ENCODE measurements at places on chromosomes 13 and 19. TPM values are rescaled to one million over a fixed set of nuclear protein-coding genes. Genes with fewer than 3 reads are reported as not detected.
A peak's percentile ranks its signal among the peaks of the same experiment; 100 is the strongest.

DNA sequence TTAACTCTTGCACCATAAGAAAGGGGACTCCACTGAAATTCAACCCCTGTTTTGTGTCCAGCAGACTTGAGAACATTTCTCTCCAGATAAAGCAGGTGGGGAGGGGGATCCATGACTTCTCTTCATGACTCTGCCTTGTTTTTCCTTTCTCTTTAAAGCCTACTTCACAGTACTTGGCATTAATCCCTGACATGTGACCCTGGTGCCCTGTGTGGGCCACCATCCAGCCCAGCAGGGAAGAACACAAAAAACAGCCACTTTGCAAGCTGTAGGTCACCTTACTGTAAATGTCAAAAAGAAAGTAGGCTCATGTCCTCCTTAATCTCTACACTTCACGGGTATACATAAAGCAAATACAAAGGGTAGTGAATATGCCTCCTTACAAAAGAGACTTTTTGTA is 30.3 kb upstream of the TPP2 start:
- DNase-seq, result no peak

GRCh38 chr19:4445963-4446703 is 11.5 kb downstream of the UBXN6 start:
- DNase-seq, result peak; percentile 70

DNA sequence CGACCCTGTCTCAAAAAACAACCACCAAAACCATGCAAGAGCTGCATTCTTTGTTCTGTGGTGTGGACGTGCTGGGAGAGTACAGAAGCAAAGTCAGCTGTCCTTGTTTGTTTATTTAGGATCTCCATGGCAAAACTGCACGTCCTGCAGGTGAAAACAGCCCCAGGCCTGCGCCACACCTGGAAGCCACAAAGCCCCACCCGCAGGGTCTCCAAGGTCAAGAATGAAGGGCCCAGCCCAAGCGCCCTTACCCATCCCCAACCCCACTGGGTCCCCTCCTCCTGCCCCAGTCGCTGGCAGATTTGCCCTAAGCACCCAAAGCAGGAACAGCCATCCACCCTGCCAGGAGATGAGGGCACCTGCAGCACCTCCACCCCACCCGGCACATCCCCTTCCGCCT is 10.5 kb downstream of the MBD3 start:
- DNase-seq, result no peak

Gene PMIS2
- total RNA-seq, result not detected

DNA sequence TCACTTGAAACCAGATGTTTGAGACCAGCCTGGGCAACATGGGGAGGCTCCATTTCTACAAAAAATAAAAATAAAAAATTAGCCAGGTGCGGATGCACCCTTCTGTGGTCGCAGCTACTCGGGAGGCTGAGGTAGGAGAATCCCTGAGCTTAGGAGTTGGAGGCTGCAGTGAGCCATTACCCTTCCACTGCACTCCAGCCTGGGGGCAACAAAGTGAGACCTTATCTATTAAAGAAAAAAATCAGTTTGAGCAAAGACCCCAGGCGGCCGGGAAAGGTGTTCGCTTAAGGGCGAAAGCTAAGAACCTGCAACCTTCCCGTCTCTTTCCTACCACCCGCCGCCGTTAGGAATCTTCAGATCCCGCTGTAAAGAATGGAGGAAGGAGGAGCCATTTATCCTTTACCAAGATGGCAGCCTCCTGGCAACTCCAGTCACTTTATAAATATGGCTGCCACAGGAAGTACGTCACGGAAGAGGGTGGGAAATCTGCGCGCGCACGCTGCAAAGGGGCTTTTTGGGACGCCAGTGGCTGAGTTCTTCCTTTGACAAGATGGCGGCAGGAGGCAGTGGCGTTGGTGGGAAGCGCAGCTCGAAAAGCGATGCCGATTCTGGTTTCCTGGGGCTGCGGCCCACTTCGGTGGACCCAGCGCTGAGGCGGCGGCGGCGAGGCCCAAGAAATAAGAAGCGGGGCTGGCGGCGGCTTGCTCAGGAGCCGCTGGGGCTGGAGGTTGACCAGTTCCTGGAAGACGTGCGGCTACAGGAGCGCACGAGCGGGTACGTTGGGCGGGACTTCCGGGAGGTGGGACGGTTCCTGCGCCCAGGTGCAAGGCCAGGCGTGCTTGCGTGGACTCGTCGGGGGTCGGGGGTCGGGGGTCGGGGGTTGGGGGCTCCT is at the start of gene NOP53:
Gene NOP53 (plus strand): TSS at position 537 of the 892 bp plus-strand sequence. CDS start 14 bp downstream, at position 551.
- peak; percentile 97 for DNase-seq

Gene CAPN12
- total RNA-seq, result 3.0 TPM

Gene RNF17
- not detected for total RNA-seq

Gene B3GNT8
- 5.3 TPM for total RNA-seq

DNA sequence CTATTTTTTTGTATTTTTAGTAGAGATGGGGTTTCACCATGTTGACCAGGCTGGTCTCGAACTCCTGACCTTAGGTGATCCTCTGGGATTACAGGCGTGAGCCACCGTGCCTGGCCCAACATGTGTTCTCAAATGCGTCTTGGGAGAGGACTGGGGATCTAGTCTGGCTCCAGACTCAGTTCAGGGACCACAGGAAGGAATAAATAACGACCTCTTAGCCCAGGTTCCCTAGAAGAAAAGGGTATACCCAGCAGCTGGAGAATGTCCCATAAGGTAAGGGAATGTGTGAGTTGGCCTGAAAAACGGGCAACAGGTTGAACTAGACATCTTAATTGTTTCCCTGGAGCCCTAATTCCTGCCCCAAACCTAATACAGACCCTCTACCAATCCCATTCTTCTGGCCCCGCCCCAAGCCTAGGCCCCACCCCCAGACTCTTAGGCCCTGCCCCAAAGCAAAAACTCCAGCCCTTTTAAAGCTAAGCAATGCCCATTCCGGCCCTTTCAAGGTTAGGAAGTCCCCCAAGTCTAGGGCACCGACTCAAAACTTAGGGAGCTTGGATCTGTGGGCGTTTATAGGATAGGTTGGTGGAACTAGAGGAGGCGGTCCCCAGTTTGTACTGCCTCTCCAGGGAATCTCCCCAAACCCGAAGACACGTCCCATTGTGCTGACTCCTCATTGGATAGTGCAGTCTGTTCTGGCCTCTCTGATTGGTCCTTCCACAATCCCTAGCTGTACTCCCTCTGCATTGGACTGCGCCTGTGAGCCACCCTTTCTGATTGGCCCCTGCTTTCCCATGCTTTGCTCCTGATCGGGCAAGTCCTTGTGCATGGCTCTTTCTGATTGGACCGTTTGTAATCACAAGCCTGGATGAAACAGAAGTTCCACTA is 5.4 kb upstream of the LRFN1 start:
- peak; percentile 69 for DNase-seq

- no peak for DNase-seq
Observed at GRCh38 chr19:1717970-1718264, 35.4 kb upstream of the ONECUT3 start.

- DNase-seq, result no peak
Observed at GRCh38 chr13:99003186-99003585, 25.3 kb upstream of the DOCK9 start.

- DNase-seq, result peak; percentile 100
Observed at GRCh38 chr19:47471733-47472457, at the start of gene SLC8A2. TSS of gene SLC8A2 (minus strand) at chr19:47471893. CDS start at chr19:47466403, 5,490 bp downstream.

DNA sequence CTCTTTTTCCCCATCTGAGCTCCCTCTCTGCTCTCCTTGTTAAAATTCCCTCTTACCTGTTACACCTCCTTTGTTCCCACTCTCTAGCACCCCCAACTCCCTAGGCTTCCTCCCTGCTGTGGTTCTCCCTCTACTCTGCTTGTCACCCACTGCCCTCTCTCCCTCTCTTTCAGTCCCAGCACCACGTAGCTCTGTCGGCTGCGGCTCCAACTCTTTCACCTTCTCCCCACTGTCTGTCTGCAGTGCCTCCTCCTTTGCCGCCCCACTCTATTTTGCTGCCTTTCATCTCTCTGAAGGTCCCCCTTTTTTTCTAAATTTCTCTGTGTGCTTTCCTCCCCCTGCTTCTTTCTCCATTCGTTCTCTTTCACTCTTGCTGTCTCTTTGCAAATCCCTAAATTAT is 1.1 kb downstream of the ZNF836 start:
- peak; percentile 14 for DNase-seq

- no peak for DNase-seq
Observed at GRCh38 chr19:31304831-31305312, 44.4 kb downstream of the TSHZ3 start.

Gene IGSF23
- not detected for total RNA-seq

DNA sequence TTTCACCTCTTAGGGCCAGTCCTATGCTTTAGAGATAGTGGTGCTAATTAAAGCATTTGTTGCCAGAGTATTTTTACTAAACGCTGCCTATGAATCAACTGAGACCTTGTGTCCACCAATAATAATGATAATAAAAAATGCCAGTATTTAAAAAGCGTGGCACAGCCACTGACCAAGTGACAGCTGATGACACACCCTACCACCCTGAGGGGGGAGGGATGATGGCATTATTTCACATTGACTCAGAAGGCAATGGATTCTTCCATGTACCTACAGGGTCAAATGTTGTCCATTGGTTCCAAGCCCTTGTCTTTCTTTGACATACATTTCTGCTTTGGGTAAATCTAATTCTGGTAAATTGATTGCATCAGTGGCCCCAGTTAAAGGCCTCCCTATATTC is 384.4 kb downstream of the DLEU7 start:
- DNase-seq, result no peak

Gene FXYD1
- 6.1 TPM for total RNA-seq

Gene GAPDHS
- total RNA-seq, result 0.07 TPM

GRCh38 chr13:45521297-45521696 is 56.6 kb downstream of the COG3 start:
- DNase-seq, result no peak

- no peak for DNase-seq
Observed at GRCh38 chr19:5851302-5851701, at the start of gene FUT3. TSS of gene FUT3 (minus strand) at chr19:5851449.

GRCh38 chr13:79197933-79198332 is 208.1 kb downstream of the RBM26 start:
- peak; percentile 5 for DNase-seq

Gene SLC17A7
- 0.14 TPM for total RNA-seq

Gene CNMD
- 51.7 TPM for total RNA-seq

Gene ZNF234
- 3.5 TPM for total RNA-seq

- DNase-seq, result no peak
Observed at GRCh38 chr19:34644991-34645461, 31.9 kb downstream of the SCGB2B2 start.

Gene ZNF415
- total RNA-seq, result 5.5 TPM

DNA sequence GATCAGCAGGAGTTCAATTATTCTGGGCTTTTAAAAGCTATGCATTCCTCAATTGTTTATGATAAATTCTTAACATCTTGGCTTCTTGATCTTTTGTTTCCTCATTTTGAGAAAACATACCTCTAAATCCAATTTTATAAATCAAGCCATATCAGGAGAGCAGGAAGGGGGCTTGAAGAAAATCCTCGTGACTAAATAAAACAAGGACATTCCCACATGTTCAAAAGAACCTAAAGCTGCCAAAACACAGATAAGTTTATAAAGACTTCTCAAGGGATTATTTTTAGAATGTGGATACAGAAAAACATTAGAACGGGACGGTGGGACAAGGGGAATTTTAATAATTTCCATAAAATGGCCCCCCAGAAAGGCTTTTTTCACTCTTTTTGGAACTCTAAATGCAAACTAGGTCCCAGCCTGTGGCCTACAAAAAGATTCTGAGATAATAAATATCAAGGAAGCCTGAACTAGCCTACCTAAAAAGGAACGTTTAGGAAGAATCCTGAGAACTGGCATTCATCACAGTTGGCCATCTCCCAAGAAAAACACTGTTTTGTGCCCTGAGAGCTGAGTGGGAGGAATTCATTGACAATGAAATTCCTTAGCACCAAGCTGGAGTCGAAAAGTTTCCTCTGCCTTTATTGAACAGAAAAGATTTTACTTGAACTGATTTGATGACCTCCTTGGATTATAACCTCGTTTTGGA is 30.1 kb downstream of the ZAR1L start:
- DNase-seq, result no peak

GRCh38 chr13:23547000-23547590 is 23.1 kb upstream of the TNFRSF19 start:
- peak; percentile 74 for DNase-seq

GRCh38 chr19:13122275-13122878 is 4.3 kb downstream of the NACC1 start:
- no peak for DNase-seq

DNA sequence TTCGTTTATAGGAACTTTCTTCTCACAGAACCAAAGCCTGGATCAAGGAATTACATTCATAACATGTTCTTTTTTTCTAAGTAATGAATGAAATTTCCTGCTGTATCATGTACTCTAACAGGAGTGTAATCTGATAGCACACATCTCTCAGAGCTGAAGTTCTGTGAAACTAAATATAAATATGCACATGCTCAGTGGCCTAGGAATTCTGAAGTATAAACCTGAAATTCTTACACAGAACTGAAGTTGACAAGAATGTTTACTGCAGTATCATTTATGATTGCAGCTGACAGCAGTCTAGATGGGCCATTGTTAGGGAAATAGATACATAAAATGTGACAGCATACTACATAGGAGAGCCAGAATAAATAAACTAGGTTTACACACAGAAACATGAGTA is 54.5 kb downstream of the USP12 start:
- DNase-seq, result no peak
